Activated CD4-positive, alpha-beta T cell treated with anti-CD3 and anti-CD28 coated beads, Interleukin-2, amount 50 U/mL, for 24 hours (primary cell): ENCODE measurements at places on chromosomes 13 and 19.

DNA sequence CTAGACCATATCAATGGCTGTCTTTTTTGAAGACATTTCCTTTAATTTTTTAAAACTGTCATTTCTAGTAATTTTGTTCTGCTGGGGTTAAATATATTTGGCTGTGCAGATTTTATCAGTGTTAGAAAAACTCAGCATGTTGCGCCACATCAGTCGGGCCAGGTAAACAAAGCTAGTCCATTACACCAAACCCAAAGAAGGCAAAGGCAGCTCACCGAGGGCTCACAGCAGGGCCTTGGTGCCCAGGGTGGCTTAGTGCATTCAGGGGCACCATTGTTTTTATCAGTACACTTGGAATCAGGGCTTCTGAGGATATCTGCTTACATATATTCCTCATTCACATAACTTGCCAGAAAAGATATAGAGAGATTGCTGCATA, 22.2 kb downstream of the SPATA13 start:
- DNase-seq = no peak

- no peak for DNase-seq
These were observed 5.8 kb upstream of the RFXAP start for GRCh38 chr13:36813225-36813624.

GRCh38 chr19:6577476-6578125, 13.3 kb downstream of the CD70 start:
- DNase-seq = no peak

DNA sequence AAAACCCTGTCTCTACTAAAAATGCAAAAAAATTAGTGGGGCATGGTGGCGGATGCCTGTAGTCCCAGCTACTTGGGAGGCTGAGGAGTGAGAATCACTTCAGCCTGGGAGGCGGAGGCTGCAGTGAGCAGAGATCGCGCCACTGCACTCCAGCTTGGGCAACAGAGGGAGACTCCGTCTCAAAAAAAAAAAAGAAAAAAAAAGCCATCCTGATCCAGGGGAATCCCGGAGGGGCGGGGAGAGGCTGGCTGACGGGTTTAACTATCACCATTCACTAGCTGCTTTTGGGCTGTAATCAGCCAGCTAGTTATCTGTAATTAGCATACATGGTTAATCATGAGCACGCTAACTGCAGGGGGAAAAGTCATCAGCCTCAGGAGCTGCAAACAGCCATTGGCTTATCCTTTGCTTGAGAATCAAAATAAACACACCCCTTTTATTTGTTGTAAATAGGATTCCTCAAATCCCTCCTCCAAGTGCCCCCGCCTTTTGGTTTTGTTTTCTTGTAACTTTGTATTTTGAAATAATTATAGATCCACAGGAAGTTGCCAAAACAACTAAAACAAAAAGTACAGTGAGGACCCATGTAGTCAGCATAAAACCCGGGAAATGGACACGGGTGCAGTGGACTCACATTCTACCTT, 9.6 kb downstream of the FSD1 start:
- DNase-seq = no peak

- no peak for DNase-seq
These were observed 163.2 kb downstream of the TEX29 start for GRCh38 chr13:111483621-111483987.

- DNase-seq = no peak
These were observed 124.2 kb downstream of the CDK8 start for GRCh38 chr13:26378116-26378515.

GRCh38 chr19:13920524-13920923, 14.5 kb downstream of the CC2D1A start:
- no peak for DNase-seq

DNA sequence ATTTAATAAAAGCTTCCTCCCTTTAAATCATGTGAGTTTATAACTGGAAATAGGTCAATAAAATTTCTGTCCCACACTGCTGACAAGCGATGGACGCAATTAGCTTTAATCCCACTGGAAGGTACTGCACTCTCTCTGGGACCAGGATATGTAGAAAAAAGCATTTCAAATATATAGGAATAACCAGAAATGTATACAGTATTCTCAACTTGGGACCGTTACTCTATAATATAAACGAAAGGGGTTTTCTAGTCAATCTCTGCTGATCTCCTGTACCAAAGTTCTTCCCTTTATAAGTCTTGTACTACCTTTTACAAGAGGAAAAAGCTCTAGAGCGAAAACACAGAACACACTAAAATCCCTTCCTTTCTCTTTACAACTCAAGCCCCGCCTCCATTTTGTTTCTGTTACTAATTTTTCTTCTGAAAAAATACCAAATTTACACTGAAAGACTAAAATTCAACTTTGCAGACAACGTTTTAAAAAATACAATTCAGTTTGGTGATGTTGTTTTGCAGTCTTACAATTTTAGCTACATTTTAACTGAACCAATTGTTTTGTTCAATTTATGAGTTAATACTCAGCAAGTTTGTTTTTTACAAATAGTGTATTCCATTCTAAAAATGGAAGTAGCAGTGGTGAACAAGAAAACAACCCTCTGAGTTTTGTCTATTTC, 1.7 kb upstream of the USPL1 start:
- no peak for DNase-seq

DNA sequence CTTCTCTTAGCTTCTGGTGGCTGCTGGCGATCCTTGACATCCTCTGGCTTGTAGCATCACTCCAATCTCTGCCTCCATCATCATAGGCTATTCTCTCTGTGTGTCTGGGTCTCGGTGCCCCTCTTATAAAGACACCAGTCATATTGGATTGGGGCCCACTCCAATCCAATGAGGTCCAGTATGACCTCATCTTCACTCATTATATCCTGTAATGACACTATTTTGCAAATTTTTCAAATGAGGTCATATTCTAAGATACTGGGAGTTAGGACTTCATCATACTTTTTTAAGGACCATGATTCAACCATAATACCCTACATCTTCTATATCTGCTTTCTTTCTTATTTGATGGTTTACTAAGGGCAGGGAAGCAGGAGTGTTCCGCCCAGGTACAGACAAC, 12.0 kb upstream of the SLC46A3 start:
- DNase-seq = no peak

DNA sequence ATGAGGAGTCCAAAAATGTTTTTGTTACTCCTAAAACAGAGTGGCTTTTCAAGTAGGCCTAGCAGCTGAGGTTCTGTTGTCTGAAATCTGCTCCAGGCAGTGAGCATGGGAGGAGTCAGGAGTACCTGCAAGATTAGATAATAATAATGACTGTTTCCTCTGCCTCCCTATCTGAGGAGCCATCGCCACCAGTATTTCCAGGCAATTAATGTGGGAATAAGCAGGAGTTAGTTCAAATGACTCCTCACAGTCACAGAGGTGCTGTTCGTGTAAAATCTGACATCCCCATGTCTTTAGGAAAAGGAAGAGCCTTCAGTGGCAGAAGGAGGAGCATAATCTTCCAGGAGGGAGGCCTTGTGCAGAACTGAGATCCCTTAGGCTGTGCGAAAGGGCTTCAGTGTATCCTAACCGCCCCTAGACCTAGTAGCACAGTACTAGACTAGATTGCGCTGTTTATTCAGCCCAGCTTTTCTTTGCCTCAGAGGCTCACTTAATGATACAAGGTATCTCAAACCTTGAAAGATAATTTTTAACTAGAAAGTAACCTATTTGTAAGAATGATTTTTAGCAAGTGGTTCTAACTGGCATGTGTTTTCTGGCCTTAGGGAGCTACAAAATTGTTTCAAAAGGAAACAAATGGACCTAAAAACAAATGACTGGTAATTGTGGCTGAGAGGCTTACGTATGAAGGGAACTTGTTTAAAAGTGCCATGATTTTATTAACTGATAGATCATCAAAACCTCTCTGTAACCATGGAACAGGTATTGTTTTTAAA, 49.0 kb downstream of the FREM2 start:
- DNase-seq = no peak

GRCh38 chr19:16023146-16023915, 53.0 kb upstream of the TPM4 start:
- DNase-seq = no peak

GRCh38 chr13:73401769-73402168, 343.0 kb downstream of the KLF5 start:
- DNase-seq = no peak
